ENCODE measurements at places on chromosomes 4 and X.

- no peak for DNase-seq
These were observed 170.5 kb upstream of the PITX2 start for GRCh38 chr4:110793381-110793801.

DNA sequence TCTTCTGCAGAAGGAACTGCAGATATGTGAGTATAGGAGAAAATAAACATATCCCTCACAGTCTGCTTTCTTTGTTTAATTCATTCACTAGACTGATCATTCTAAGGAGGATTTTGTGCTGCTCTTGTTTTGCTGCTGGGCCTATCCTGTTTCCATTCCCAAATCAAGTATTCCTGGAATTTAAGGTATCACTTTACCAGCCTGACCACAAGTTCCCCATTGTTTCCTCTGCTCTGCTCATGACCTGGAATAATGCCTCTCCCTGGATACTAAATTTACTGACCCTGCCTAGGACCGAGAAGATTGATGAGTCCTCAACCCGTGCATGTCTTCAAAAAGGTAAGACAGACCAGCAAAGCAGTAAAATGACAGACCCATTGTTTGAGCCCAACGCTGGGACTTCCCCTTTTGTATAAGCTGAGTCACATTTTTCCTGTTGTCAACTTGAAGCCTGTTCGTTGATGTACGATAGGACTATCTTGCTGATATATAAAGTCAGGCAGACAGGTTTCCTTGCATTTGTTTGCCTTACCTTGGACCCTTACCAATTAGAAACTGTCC is 85.5 kb upstream of the TET2 start:
- DNase-seq, result peak; percentile 78

DNA sequence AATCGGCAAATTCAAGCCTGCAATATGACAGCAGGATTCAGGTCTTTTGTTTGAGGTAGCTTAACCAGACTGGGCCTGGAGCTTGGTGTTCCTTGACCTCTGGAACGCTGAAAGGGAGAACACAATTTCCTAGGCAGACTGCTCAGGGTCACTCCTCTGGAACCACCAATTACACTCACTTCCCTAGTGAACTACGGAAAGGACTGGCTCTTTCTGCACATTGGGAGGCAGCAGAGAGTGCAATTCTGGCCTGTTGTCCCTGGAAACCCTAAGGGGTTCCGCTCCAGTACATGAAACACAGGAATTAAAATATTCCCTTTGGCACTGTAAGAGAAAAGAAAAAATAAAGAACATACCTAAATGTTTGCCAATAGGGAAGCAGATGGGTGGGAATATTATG is 58.6 kb downstream of the GPC3 start:
- DNase-seq, result no peak

- no peak for DNase-seq
These were observed 69.9 kb downstream of the CHIC2 start for GRCh38 chr4:53994382-53995102.

GRCh38 chrX:147498796-147499195 is 412.9 kb upstream of the FMR1 start:
- DNase-seq, result no peak

DNA sequence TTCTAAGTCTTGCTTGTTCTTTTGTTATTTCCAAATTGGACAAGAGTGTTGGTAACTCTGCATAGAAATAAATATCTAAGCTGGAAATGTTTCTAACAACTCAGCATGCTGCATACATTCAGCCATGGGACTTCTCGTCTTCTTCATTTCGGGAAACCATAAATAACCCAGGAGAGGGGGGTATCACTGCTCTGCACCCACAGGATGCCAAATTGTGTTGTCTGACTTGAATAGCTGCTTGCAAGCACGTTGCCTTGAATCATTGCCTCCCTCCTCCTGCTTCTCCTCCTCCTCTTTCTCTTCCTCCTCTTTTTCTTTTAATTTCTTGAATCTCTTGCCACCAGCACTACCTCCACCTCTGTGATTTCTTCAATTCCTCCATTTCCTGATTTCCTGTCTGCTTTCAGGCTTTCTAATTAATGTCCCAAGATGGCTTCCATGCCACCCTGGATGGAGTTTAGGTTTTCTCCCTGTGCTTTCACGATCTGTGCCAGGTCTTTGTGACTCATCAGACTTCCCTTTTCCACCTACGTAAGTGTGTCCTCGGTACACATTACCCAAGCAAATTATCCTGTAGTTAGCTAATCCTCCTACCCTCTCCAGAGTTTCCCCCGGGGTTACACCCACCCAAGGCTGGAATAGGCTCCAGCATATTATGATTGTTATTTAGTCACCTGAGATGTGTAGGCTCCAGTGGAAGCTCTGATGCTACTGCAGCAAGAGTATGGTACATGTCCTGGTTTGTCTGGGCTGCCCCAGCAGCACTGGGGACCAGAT is 122.6 kb upstream of the VCX3B start:
- peak; percentile 86 for DNase-seq

- peak; percentile 73 for DNase-seq
These were observed 13.2 kb upstream of the CLDN24 start for GRCh38 chr4:183335369-183335940.

DNA sequence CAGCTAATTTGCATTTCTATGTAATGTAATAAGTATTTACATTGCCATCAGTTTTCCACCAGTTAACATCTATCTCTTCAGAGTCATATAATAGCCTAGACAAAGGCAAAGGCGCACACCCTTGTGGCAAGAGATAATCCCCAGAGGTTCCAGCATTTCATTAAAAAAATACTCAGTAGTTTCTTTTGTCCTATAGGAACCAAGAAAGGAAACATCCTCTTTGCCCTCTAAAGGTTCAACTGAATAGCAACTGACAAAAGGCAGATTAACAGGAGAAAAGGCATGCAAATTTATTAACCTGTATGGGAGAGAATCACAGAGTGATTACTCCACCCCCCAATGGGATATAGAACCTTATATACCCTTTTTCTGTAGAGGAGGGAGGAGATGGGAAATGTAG is 48.4 kb downstream of the MAGEB17 start:
- DNase-seq, result no peak

DNA sequence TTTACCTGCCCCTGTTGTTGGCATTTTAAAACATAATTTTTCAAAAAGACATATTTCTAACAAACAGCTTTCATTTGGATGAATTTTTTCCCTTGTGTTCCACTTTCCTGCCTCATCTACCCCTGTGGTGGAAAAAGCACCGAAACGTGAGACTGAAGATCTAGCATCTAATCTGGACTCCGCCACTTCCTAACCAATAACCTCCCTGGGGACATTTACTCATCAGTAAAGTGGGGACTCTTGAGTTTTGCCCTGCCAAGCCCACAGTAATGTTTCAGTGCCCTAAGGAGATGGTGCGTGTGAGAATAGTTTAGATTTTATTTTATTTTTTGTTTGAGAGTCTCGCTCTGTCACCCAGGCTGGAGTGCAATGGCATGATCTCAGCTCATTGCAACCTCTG is 56.7 kb downstream of the ADGRG2 start:
- no peak for DNase-seq

DNA sequence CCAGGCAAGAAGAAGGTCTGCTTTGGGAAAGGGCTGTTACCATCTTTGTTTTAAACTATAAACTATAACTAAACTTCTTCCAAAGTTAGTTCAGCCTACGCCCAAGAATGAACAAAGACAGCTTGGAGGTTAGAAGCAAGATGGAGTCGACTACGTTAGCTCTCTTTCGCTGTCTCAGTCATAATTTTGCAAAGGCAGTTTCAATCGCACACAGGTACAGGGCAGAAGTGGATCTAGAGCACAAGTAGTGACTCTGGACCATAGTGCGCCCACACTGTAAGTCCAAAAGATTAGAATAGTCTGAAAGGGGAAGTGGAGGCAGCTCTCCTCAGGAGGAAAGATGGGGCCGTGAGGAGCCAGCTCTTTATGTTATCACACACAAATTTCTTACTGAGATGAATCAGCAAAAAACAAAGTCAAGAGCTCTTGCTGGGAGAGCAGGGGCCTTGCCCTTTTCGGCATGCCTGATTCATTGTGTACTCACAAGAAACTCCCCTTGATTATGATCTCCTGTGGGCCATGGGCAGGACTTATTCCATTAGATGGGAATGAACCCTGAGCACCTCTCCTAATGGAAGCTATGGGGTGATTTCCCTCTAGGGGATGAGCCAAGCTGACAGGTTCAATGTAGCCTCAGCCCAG is 58.6 kb downstream of the FUNDC1 start:
- DNase-seq, result no peak

DNA sequence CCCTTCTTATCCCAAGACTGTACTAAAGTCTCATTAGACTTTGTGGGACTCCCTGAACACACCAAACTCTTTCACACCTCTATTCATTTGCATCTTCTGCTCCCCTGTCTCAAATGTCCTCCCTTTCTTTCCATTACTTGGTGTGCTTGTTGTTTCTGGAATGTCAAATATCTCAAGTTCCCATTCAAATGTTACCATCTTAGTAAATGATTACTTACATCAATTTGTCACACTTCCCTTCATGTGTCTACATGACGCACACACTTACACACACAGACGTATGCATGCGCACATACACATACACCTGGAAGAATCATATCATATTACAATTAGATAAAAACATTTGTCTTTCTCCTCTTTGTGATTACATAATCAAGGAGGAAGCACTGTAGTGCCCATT is 210.8 kb upstream of the TEX13C start:
- no peak for DNase-seq

- no peak for DNase-seq
These were observed 229.0 kb downstream of the PABPC4L start for GRCh38 chr4:133972586-133972985.

GRCh38 chr4:55947912-55948725 is 626 bp upstream of the CEP135 start:
- DNase-seq, result peak; percentile 90

- DNase-seq, result no peak
These were observed 168.7 kb upstream of the TBC1D9 start for GRCh38 chr4:140924761-140925392.

DNA sequence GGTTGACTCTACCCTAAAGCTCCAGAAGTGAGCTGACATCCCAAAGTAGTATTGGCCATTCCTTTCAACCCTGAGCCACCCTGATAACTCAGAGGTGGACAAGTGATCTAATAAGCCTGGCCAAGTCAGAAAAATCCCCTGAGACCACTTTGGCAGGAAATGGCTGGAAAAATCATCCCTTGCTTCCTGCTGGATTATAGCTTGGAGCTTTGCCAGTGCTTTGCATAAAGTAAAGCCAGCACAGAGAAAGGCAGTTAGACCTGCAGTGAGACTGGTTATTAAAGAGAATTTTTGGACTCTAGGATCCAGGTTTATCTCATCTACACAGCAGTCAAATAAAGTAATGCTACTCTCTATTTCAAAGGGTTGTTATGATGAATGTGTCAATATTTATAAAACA is 6.4 kb downstream of the CXCL3 start:
- no peak for DNase-seq

DNA sequence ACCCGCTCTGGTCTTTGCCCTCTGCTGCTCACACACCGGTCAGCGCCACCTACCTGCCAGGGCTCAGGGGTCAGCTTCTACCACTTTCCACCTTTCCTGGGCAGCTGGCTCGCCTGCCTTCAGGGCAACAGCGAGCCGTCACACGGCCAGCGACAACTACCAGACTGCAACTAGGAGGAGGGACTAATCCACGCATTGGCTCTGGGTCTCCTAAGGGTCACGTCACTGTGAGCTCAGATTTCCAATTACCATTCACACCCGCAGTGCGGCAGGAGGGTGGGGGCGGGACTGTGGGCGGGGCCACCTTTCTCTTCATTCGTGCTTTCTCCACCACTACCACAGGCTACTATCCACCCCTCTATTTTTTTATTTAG is at the start of gene BEX5:
BEX5 (minus strand) TSS at position 172 of the 374 bp plus-strand sequence. CDS start 1,712 bp downstream, outside the sequence.
- peak; percentile 12 for DNase-seq

GRCh38 chrX:44245733-44246132 is 97.7 kb downstream of the EFHC2 start:
- DNase-seq, result no peak

- DNase-seq, result peak; percentile 25
These were observed 478 bp upstream of the PLXNA3 start for GRCh38 chrX:154457491-154458115.

GRCh38 chr4:101103381-101104142 is 243.8 kb downstream of the PPP3CA start:
- DNase-seq, result no peak
